Nucleus accumbens (tissue), 56 donors: ENCODE measurements at places on chromosomes 16 and 17.

GRCh38 chr16:49800441-49800840 is 55.5 kb downstream of the ZNF423 start:
- DNase-seq = no peak

- DNase-seq = no peak
These were observed 26.4 kb downstream of the CFAP20 start for GRCh38 chr16:58102665-58103392.

GRCh38 chr17:67601897-67602296 is 115.8 kb upstream of the NOL11 start:
- DNase-seq = no peak

DNA sequence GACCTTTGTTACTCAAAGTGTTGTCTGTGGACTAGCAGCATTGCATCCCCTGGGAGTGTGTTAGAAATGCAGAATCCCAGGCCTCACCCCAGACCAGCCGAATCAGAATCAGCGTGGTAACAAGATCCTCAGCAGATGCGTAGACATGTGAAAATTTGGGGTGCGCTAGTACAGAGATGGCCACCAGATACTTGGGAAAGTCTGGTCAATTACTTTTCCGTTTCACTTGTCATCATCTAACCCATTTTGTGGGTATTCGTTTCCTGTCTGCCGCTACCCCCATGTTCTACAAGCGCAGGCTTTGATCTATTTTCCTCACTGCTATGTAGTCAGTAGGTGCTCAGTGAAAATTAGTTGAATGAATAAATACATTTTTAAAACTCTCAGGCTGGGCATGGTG is 33.1 kb upstream of the HERPUD1 start:
- no peak for DNase-seq

DNA sequence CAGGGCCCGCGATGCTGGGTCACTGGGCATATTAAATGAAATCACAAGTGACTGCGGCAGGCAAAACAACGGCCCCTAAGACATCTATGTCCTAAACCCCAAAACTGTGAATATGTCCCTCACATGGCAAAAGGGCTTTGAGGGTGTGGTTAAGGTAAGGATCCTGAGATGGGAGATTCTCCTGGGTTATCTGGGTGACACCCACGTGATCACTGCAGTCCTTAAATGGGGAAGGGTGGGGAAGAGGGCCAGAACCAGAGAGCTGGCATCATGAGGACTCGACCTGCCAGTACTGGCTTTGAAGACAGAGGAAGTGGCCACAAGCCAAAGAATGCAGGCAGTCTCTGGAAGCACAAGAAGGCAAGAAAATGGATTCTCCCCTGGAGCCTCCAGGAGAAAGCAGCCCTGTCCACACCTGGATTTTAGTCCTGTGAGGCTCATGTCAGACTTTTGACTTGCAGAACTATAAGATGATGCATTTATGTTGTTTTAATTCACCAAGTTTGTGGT is 12.5 kb downstream of the COTL1 start:
- DNase-seq = no peak

GRCh38 chr17:16491703-16492612 is at the start of gene LRRC75A:
Gene LRRC75A, minus strand, starts transcription at chr17:16492193. Its CDS starts 203 bp downstream, at chr17:16491990.
- DNase-seq = peak; percentile 44

DNA sequence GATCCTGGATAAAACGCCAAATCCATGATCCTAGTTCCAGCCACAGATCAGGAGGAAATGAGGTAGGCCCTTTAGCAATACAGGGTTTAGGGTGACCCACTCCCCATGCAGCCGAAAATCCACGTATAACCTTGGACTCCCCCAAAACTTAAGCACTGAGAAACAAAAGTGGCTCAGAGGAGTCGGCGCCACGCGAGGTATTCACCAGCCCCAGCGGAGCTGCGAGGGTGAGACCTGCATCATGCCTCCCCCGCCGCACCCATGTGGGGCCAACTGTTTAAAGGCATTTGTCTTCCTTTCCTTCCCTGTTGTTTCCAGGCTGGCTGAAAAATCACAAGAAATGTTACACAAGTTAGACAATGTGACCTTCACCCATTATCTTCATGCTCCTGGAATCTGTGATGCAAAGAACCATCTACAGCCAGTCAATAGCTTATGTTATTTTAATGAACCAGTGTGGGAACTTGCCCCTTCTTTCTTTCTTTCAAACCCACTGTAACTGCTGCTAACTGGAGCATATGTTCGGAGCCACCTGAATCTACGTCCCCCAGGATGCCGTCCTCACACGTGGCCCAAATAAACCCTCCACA is 98.2 kb upstream of the METRNL start:
- DNase-seq = no peak

DNA sequence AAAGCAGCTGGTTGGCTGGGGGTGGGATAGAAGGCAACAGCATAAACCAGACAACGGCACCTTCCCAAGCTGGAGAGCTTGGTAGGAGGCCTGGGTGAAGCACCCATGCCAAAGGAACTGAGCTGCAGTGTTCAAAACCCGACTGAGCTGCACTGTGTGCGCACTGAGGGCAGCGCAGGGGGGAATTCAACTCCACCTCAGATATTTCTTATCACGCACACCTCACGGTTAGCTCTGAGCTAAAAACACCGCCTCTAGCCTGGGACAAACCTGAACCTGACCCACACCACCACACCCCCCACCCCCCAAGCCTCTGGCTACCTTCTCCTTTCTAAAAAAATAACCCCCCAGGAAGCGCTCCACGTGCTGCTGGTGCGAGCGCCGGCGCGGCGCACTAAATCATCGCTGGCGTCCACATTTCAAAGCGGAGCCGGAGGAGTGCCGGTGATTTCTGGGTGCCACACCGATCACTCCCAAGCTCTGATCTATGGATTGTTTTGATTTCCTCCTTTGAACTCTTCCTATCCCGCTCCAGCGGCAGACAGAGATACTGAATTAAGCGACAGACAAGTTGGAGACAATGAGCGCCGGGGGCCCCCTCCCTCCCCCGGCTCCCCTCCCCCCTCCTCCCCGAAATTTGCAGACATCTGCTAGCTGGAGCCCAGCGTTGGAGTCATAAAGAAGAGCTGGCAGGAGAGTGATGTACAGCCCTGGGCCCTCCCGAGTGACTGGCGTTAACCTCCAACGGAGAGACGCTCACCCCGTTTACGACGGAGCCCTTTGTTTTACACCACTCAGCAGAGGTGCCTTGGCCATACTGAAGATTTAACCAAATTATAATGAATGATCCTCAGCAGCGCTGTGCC is 85.0 kb downstream of the NOG start:
- no peak for DNase-seq

DNA sequence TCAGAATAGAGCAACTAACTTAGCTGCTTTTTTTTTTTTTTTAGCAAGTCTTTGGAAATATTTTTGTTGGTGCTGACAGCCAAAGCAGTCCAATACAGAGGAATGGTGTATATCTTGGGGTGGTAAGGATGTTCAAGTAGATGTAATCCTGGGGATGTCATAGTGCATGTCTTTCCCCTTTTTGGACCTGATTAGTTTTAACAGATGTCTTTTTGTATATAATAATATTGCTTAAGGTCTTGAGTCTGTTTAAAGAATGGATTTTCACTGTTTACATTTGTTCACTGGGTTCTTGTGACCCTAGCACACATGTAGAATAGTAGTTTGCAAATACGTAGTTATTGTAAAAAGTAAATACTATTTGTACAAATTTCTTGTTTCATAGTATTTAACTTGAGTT is 7.9 kb downstream of the TAF15 start:
- DNase-seq = no peak

- no peak for DNase-seq
These were observed 6.3 kb downstream of the FOXF1 start for GRCh38 chr16:86516623-86517003.

GRCh38 chr16:13378151-13378550 is 476.8 kb downstream of the SHISA9 start:
- no peak for DNase-seq

DNA sequence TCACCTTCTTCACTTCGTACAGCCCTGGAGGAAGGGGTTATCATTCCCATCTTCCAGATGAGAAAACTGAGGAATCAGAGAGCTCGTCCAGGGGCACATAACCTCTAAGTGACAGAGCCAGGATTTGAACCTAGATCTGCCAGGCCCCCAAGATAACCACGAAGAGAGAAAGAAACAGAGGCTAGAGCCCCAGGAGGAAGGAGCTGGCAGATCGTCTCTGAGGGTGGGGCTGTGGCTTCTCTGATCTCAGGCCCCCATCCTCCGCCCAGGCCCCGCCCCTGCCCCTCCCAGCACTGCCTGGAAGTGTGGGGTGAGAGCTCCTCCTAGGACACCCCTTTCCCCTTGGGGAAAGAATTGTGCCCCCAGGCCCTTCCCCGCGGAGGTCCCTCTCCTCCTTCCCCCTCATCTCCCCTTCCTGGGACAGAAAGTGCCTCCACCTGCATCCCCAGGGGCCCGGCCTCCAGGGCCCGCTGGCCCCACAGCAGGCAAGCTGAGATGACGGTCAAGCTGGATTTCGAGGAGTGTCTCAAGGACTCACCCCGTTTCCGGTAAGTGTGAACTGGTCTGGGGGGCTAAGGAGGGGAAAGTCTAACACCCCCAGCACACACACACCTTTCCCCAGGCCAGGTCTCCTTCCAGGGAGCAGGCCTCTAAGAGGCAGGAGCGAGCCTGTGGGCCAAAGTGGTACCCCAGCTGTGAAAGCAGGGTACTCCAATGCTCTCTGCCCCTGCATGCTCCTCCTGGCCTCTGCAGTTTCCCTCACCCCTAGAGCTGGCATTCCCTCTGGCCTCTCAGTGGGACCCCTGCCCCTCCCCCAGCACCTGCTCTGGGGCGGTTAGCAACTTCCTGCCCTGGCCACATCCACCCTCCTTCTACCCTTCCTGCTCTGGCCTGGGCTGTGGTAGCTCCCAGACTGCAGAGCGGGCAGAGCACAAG is at the start of gene ACAP1:
TSS of gene ACAP1 (plus strand) at position 290 of the 936 bp plus-strand sequence. CDS start at position 496, 206 bp downstream.
- no peak for DNase-seq

DNA sequence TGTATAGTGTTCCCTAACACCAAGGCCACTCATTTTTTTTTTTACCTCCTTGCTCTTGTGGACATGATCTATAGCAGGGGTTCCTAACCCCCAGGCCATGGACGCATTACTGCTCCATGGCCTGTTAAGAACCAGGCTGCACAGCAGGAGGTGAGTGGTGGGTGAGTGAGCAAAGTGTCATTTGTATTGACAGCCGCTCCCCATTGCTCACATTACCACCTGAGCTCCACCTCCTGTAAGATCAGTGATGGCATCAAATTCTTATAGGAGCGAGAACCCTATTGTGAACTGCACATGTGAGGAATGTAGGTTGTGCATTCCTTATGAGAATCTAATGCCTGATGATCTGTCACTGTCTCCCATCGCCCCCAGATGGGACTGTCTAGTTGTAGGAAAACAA is 342.0 kb downstream of the SOX9 start:
- no peak for DNase-seq

DNA sequence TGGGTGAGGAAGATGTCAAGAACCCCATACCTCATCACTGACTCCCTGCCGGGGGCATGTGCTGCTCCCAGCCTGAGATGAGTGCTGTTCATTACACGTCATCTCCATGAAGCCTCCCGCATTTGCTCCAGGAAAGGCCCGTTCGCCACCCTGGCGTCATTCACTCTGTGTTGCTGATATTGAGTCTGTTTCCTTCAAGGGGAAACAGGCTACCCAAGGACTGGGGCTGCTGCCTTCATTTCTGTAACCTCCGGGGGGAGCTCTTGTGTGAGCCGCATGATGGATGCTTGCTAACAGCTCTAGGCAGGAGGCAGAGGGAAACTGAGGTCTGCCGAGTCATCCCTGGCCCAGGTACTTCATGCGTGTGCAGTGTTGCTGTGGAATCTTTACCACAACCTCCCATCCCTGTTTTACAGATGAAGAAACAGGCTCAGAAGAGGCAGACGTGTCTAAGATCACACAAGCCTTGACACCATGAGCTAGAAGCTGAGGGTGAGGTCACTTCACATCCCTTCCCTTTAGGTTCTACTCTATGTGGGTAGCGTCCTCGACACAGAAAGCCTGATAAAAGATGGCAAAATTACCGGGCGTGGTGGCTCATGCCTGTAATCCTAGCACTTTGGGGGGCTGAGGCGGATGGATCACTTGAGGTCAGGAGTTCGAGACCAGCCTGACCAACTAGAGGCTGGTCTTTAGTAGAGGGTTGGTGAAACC is 3.5 kb upstream of the ARMC5 start:
- no peak for DNase-seq

GRCh38 chr17:7413346-7413985 is 5.8 kb downstream of the NLGN2 start:
- no peak for DNase-seq

- DNase-seq = no peak
These were observed 73.2 kb downstream of the ZNF18 start for GRCh38 chr17:11924076-11924475.

GRCh38 chr16:27405546-27406451 is 3.8 kb downstream of the IL21R start:
- no peak for DNase-seq

DNA sequence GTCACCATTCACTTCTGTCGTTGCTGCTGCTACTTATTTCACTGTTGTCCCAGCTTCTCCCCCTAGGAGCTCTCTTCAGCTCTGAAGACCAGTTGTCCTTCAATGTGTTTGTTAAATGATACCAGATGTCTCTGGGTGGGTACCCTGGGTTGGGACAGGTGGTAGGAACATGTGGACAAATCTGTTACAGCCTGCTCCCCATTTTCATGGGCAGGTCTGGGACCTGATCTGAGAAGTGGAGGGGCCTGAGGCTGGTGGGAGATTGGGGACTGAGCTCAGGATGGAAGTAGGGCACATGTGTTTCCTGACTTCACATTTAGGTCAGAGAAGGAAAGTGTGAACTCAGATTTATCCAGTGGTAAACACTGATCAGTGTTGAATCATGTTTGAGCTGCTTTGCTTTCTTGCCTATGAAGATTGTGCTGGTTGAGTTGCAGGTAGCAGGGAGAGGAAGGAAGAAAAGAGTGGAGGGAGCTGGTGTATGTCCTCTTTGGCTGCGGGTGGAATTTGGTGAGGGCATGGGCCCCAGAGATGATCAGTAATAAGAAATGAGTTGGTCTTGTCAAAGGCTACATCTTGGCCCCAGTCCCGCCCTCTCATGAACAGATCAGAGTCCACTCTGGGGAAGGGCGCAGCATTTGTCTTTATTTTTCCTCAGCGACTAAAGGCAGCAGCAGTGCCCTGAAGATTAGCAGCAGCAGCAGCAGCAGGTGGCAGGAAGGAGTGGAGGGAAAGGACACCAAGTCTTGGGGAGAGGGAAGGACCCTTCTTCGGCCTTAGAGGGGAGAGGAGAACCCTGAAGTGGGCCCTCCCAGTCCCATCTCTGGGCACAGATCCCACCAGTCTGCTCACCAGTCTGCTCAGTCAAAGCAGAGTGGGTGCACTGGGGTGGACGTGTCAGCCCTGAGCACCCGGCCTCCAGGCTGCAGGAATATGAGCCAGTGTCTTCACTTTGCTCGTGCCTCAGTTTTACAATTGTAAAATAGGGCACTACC is 6.1 kb upstream of the EFTUD2 start:
- DNase-seq = no peak

- DNase-seq = no peak
These were observed 33.9 kb upstream of the ZNF423 start for GRCh38 chr16:49889725-49890397.
